GM20000 (cell line): ENCODE measurements at places on chromosomes 12 and 14.

GRCh38 chr12:64682572-64683277, 72.4 kb downstream of the RASSF3 start:
- DNase-seq: no peak

DNA sequence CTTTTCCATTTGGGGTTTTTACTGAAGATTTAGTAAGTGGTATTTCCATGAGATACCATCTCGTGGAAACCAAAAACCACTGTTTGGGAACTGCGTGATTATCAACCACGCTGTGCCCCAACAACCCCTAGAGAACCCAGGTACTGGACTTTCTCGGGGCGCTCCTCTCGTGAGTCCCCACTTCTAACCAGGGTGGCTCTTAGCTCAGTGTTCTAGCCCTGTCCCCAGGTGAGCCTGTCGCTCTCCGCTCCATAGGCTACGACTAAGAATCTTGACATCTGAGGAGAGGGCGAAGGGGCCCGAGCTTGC, 686 bp downstream of the MCRS1 start:
- no peak for DNase-seq

DNA sequence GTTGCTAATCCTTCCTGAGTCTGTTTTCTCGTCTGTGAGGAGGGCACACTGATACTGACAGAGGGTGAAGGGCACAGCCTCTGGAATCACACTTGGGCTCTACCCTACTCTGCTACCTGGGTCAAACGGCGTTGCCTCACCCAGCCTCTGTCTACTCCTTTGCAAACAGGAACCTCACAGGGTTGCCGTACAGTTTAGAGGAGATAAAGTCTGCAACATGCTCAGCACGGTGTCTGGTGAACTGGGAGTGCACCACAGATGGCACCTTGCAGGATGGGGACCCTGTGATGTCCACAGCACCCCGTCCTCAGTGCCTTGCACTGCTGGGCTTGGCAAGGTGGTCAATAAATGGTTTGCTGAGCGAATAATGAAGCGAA, 38.3 kb downstream of the TESC start:
- no peak for DNase-seq

- DNase-seq: no peak
Observed at GRCh38 chr12:54975875-54976274, 8.7 kb downstream of the TESPA1 start.

GRCh38 chr14:96579358-96579757, 77.2 kb downstream of the PAPOLA start:
- no peak for DNase-seq

- no peak for DNase-seq
Observed at GRCh38 chr12:45688183-45688582, 41.3 kb upstream of the ARID2 start.

DNA sequence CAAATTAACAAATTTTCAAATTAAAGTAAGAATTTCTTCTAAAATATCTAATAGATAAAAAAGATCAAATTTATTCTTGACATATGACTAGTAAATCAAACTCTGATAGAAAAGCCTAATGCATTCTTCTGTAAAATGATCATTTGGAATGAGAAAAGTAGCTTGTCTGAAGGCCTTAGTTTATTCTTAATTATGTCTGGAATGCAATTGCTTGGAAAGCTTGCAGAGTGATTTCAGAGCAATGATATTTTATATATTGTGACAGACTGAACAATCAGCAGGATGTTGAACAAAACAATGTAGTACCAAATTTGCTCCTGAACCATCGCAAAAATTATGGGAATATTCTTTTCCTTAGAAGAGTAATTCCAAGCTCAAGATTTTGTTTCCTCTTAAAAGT, 789.6 kb upstream of the NOVA1 start:
- no peak for DNase-seq

- DNase-seq: no peak
Observed at GRCh38 chr14:23514644-23514957, 37.0 kb downstream of the ZFHX2 start.

DNA sequence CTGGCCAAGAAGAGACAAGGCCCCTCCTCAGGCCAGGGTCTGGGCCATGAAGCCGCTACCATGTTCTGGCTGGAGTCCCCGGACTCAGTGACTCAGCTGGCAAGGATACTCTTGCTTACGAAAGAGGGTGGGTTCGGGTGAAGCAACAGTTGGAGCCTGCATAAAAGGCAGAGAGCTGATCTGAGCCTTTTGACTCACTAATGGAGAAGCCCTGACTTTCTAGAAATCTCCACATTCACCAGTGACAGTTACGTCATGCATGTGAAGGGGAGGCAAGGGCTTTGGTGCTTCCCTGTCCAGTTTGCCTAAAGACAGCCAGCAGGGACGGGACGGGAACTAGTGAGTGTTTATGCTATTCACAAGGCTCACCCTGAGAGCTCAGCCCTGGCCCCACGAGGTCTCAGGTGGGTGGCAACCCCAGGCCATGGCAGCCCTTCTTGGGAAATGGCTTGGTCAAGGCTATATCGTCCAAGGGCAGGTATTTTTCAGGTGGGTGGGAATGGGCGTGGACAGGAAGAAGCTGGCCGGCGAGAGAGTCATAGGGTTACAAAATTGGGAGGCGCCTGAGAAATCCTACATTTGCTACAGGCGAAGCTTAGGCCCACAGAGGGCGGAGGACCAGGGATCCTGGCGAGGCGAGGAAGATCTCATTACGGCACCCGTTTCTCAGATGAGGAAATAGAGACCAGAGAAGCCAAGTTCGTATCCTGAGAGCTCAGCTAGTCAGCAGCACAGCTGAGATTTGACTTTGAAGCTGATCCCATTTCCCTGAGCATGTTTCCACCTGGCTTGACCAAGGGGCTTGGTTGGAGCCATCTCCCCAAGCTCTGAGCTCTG, 314.6 kb downstream of the BCL11B start:
- DNase-seq: no peak

DNA sequence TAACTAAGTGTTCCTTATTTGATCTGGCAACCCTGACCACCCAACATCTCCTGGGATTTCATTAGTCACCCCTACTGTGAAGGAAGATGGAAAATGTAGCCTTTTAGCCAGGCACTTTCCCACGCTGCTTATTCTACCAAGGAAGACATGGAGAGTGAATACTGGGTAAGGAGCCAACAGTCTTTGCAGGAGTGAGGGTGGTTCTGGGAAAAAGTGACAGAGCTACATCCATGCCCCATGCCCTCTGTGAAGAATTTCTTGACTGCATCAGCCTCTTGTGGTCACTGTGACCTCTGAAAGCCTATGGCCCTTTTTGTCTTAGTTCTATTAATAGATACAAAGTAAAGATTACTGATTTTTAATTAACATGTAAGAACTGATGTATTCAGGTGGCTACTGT, 196.0 kb upstream of the EEA1 start:
- no peak for DNase-seq

DNA sequence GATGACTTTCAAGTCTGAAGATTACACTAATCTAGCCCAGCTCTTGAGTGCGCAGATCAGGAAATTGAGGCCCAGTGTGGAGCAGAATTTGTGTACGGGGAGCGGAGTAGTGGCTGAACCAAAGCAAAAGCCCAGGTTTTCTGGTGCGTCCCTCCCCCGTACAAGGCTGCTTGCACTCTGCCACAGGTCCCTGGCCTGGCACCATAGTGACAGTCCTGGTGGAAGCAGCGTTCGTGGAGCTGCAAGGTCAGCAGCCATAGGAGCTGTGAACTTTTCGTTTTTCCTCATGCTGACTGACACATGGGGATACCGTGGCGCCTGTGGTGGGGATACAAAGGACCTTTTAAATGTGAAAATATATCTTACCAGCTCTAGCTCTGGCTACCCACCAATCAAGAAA, 1.7 kb downstream of the EVL start:
- no peak for DNase-seq

DNA sequence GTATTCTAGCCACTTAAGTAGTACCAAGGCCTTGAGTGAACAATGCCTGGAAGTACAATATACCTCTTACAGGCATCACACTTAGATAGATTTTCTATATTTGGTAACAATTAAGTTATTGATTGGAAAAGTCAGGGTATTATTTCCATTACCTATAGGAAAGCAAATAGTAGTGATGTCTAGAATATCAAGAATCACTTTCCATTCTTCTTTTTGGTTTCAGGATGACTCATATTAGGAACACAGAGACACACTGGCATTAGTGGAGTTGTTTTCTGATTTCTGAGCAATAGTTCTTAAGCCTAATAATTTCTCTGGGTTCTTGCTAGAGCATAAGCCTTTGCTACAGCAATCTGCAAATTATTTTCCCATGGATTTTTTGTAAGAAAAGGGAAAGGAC, 1640.0 kb upstream of the SEL1L start:
- no peak for DNase-seq

DNA sequence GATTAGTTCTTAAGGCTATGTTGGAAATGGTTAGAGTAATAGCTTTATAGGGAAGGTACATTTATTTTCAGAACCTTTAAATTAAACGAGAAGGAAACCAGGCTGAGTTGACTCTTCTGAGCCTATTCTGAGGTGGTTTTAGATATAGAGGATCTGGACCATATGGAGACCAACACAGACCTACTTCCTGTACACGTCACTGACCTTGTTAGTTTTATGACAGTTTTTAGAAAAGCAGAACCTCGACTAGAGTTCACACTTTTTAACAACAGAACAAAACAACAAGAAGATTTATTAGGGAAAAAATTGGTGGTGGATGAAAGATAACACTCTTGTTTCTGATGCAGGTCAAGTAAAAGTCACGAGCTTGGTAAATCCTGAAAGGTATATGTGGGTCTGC, 107.1 kb downstream of the NPAS3 start:
- DNase-seq: no peak

DNA sequence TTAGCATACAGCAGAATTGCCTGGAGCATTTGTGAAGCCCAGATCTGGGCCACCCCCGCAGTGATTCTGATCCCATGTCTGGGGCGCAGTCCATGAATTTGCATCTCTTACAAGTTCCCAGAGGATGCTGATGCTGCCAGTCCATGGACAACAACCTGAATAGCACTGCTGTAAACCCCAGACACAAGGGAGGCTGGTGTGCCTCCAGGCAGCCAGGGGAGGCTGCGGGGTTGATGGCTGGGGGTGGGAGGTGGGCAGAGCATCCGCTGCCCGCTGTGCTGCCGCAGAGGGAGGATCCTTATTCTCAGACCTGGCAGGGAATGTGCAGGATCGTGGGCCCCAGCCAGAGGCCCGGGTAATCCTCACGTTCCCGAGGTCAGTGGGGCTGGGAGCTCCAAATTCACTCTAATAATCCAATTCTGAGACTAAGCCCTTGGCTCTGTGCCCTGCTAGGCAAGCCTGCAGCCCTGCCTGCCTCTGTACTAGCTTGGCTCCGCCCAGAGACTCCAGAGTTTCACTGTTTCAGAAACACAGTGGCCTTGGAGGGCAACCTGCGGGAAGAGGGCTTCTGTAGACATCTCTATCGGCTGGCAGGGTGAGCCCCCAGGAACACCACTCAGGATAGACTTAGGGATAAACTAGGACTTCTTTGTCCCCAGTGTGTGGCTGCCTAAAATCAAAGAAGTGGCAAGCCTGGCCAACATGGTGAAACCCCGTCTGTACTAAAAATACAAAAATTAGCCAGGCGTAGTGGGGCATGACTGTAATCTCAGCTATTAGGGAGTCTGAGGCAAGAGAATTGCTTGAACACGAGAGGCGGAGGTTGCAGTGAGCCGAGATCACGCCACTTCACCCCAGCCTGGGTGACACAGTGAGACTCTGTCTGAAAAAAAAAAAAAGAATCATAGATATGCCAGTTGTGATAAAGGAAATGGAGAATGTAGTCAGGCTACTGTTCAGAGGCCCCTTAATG, 17.8 kb upstream of the MLEC start:
- DNase-seq: peak; percentile 50

DNA sequence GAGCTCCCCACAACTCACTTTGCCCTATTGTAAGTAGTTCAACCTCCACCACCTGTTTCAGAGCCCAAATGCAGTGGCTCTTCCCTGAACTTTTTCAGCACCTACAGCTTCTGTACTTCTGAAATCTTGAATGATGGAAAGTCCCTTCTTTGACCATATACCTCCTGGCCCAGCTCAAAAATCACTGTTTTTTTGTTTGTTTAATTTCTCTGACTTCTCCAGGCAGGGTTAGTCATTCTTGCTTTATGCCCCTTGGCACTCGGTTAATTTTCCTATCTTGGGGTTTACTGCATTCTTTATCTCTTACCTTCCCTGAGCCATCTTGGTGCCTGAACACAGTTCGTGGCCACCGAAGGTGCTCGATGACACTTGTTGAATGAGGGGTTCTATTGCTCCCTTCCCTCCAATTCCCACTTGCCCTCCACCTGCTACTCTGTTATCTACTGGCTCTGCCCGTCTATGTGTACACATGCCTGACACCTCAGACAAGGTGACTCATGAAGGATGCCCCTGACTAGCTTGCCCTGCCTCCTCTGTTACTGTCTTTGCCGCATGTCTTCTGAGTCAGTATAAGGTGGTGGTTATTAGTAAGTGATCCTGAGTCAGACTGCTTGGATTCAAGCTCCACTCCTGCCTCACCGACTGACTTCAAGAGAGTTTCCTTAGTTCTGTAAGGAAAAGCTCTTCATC, 4.4 kb downstream of the AMHR2 start:
- DNase-seq: no peak

- peak; percentile 43 for DNase-seq
Observed at GRCh38 chr12:45634273-45634917, 95.1 kb upstream of the ARID2 start.

GRCh38 chr14:79735121-79735520, 476.2 kb downstream of the DIO2 start:
- no peak for DNase-seq

- DNase-seq: no peak
Observed at GRCh38 chr12:80087486-80088213, 11.7 kb upstream of the OTOGL start.

DNA sequence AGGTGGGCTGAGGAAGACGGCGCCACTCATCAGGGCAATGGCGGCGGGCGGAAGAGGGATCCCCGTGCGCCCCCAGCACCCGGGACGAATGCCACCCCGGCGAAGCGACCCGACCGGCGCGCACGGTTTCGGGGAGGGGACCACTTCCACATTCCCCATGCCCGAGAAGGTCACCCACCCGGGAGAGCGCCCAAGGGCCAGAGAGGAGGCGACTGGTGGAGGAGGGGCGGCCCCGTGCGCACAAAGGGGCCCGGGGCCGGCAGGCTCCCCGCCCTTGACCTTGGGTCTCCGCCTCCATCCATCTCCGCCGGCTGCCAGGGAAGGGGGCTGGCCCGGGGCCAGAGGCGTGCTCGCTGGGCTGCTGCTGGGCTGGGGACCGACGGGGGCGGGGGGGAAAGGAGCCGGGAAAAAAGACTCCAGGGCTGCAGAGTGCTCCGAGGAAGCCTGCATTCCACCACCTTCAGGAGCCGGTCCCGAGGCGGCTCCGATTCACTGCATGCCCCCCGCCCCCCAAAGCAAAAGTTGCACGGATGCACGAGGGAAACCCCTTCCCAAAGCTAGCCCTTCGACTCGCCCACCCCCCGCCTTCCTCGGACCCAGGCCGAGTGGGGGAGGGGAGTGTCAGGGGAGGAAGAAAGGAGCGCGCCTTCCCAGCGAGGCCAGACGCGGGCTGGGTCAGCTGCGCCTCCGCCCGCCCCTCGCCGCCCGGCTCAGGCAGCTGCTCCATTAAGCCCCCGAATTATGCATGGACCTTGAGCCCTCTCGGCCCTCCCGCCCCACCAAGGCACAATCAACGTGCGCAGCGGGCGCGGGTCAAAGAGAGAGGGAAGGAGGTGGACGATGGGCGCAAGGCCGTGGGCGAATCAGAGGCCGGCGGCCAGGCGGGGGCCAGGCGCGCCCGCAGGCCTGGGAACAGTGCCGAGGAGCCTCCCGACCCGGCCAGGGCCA, 26.2 kb downstream of the BCL11B start:
- no peak for DNase-seq
